ENCODE measurements at places on chromosomes 2 and 18. TPM values are rescaled to one million over a fixed set of nuclear protein-coding genes. Genes with fewer than 3 reads are reported as not detected.

ZNF385B gene
- 4.5 TPM for total RNA-seq

VWC2L gene
- not detected for total RNA-seq

CIB4 gene
- not detected for total RNA-seq

ARHGAP25 gene
- total RNA-seq: 7.8 TPM

GAL3ST2 gene
- not detected for total RNA-seq

SLC5A7 gene
- total RNA-seq: not detected

MEP1B gene
- total RNA-seq: 0.33 TPM

ASB3 gene
- total RNA-seq: 22.0 TPM

ZNF396 gene
- total RNA-seq: 7.8 TPM

SLC1A4 gene
- total RNA-seq: 9.1 TPM

All from breast epithelium (tissue), 4 donors.